Stomach (tissue), 19 donors: ENCODE measurements at places on chromosomes 6 and 20.

GRCh38 chr6:105896821-105897095 is 189.4 kb upstream of the PRDM1 start:
- H3K27ac ChIP-seq, result no peak overlapping the region
- H3K4me1 ChIP-seq, result no peaks in the 10 kb centered on the region
- no peaks in the 10 kb centered on the region for H3K27me3 ChIP-seq
- no peaks in the 10 kb centered on the region for H3K36me3 ChIP-seq
- DNase-seq, result no peak

- H3K27me3 ChIP-seq, result no peaks in the 10 kb centered on the region
- DNase-seq, result no peak
- H3K4me3 ChIP-seq, result no peak overlapping the region
- H3K36me3 ChIP-seq, result no peaks in the 10 kb centered on the region
These were observed 345.2 kb upstream of the RSPO3 start for GRCh38 chr6:126773112-126773805.

DNA sequence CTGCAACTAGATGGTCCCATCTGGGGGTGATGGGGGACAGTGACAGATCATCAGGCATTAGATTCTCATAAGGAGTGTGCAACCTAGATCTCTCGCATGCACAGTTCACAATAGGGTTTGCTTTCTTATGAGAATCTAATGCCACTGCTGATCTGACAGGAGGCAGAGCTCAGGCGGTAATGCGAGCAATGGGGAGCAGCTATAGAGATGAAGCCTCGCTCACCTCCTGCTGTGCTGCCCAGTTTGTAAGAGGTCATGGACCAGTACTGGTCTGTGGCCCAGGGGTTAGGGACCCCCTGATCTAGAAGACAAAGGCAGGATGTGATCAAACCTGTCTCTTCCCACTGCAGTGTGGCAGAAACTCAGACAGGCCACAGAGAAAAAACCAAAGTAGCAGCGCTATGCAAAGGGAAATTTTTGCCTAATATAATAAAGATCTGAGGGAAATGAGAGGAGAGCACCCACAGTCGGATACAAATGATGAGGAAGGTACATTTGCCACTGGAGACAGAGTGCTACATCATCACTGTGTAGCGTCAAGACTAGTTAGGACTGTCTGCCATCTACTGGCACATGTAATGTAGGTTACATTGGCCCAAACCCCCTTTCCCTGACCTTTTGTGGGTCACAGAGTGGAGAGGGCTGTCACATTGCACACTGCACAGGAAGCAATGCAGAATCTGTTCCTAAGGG is 4.1 kb upstream of the LY86 start:
- no peak for DNase-seq
- H3K27me3 ChIP-seq, result no peaks in the 10 kb centered on the region
- no peak overlapping the region for H3K27ac ChIP-seq
- no peaks in the 10 kb centered on the region for H3K4me1 ChIP-seq

GRCh38 chr6:163418311-163419029 is 4.0 kb downstream of the QKI start:
- peak overlapping the region; percentile 76 for H3K4me3 ChIP-seq
- DNase-seq, result no peak
- no peaks in the 10 kb centered on the region for H3K36me3 ChIP-seq
- H3K27ac ChIP-seq, result peak overlapping the region; percentile 100
- peaks cover 66% of the 10 kb centered on the region for H3K4me1 ChIP-seq
- no peaks in the 10 kb centered on the region for H3K27me3 ChIP-seq
